ENCODE measurements at places on chromosomes 1 and 21. TPM values are rescaled to one million over a fixed set of nuclear protein-coding genes. Genes with fewer than 3 reads are reported as not detected.

GRCh38 chr1:206685769-206686477 is 1.2 kb downstream of the MAPKAPK2 start:
- peaks cover 19% of the 10 kb centered on the region for H3K27me3 ChIP-seq
- H3K27ac ChIP-seq = peak overlapping the region; percentile 81
- peak overlapping the region; percentile 80 for H3K4me3 ChIP-seq
- H3K4me1 ChIP-seq = peaks cover 45% of the 10 kb centered on the region

- H3K4me1 ChIP-seq = peaks cover 15% of the 10 kb centered on the region
- H3K36me3 ChIP-seq = peaks cover 39% of the 10 kb centered on the region
- no peaks in the 10 kb centered on the region for H3K27me3 ChIP-seq
- peak within 1 kb of the TSS; percentile 78 for H3K27ac ChIP-seq
Observed at GRCh38 chr1:145918144-145918991, at the start of gene PEX11B. Gene PEX11B (minus strand): TSS chr1:145918717. CDS start chr1:145918688, 29 bp downstream.

DNA sequence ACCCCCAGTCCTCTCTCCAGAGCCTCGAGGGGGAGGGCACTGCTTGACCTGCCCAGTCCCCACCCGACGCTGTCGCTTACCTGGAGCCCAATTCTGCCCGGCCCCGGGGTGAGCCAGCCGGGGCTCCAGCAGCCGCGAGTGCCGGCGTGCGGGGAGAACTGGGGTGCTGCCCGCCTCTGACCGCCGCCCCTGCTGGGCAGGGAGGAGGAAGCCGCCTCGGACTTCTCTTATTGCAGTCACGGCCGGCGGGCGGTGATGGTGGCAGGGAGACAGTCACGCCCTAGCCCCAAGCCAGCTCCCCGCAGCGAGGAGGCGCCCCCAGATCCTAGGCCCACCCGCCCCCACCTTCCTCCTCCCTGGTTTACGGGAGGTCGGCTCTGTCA is at the start of gene FGR:
FGR (minus strand) TSS at position 201 of the 383 bp plus-strand sequence. CDS start 11,269 bp downstream, outside the sequence.
- H3K27me3 ChIP-seq = peaks cover 77% of the 10 kb centered on the region
- H3K4me1 ChIP-seq = no peaks in the 10 kb centered on the region
- no peak for DNase-seq

DNA sequence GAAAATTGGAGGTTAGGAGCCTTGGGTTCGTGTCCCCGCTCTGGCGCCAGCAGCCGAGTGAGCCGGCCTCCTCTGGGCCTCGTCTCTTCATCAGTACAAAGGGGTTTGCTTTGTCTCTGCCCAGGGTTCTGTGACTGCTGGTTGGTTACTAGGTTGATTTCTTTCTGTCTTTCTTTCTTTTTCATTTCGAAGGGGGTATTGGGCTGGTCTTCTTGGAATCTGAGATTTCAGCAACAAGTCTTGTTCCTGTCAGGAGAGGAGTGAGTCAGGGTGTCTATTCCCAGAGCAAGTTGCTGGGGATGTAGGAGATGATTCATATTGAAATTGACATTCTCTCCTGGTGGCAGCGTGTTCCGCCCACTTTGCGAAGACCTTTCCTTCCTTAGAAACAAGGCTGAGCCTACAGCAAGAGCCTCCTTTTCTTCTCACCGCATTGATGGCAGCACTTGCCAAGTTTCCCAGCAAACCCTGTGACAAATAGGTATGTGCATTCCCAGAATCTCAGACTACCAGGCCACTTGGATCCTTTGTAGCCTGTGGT is 79.2 kb downstream of the MAN1C1 start:
- H3K27ac ChIP-seq = no peak overlapping the region
- no peak for DNase-seq
- no peaks in the 10 kb centered on the region for H3K36me3 ChIP-seq
- peaks cover 54% of the 10 kb centered on the region for H3K27me3 ChIP-seq
- no peak overlapping the region for H3K4me3 ChIP-seq

The UBE2Q1 gene
- 96.7 TPM for total RNA-seq

GRCh38 chr1:202376247-202376646 is 27.7 kb downstream of the PPP1R12B start:
- no peak for DNase-seq
- no peaks in the 10 kb centered on the region for H3K27me3 ChIP-seq
- peaks cover 9% of the 10 kb centered on the region for H3K36me3 ChIP-seq
- H3K4me1 ChIP-seq = peaks cover 30% of the 10 kb centered on the region

GRCh38 chr1:215241451-215241850 is 158.9 kb downstream of the KCNK2 start:
- H3K27ac ChIP-seq = no peak overlapping the region
- H3K4me1 ChIP-seq = no peaks in the 10 kb centered on the region
- no peaks in the 10 kb centered on the region for H3K36me3 ChIP-seq
- no peaks in the 10 kb centered on the region for H3K27me3 ChIP-seq

The SLC5A9 gene
- total RNA-seq = 1.1 TPM

- peak; percentile 65 for DNase-seq
- peak overlapping the region; percentile 76 for H3K27ac ChIP-seq
- H3K36me3 ChIP-seq = peaks cover 7% of the 10 kb centered on the region
- H3K4me3 ChIP-seq = peak overlapping the region; percentile 13
Observed at GRCh38 chr1:172398970-172399755, 21.3 kb upstream of the C1orf105 start.

DNA sequence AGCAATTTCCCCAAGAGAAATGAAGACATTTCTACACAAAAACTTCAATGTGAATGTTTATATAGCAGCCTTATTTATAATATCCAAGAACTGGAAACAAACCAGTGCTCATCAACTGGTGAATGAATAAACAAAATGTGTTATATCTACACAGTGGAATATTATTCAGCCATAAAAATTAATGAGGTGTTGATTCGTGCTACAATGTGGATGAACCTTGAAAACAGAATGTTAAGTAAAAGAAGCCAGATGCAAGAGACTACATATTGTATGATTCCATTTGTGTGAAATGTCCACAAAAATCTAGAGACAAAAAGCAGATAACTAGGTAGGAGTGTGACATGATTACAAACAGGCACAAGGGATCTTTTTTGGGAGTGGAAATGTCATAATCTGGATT is 110.0 kb downstream of the CD247 start:
- H3K4me3 ChIP-seq = no peak overlapping the region
- no peaks in the 10 kb centered on the region for H3K4me1 ChIP-seq
- no peak overlapping the region for H3K27ac ChIP-seq
- H3K36me3 ChIP-seq = peaks cover 5% of the 10 kb centered on the region

The KISS1 gene
- total RNA-seq = not detected

Measured in Calu3 (cell line).